ENCODE measurements at places on chromosomes 12 and 14. TPM values are rescaled to one million over a fixed set of nuclear protein-coding genes. Genes with fewer than 3 reads are reported as not detected.

GRCh38 chr14:70773182-70773862 is 36.0 kb downstream of the MAP3K9 start:
- DNase-seq, result no peak

- DNase-seq, result no peak
Measured at GRCh38 chr12:83793616-83794015, 1106.9 kb downstream of the TMTC2 start.

DNA sequence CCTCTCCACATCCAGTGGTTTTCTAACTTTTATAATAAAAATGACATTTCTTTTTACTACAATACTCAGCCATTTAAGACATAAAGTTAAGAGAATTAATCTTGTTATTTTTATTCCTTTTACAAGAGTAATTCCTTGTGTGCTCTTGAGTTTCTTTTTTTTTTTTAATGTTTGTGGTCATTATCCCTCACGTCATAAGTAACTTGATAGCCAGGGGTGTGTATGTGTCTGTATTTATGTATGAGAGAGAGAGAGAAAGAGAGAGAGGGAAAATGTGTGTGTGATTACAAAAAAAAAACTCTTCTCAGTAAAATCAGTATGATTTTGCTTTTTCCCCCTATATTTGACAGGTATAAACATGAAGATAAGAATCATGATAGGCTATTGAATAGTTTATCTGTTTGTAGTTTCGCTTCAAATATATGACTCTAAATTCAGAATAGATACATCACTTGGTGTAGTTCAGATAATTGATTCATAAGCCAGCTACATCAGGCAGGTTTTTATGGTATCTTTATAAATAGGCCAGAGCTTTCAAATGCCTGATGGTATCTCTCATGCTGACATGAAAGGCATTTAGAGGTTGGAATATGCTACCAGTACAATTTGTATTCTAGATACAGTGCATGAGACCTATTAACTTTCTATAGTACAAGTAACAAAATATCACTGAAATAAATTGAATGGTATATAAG is 34.9 kb downstream of the RERGL start:
- no peak for DNase-seq

GRCh38 chr12:77940567-77940966 is 109.9 kb downstream of the NAV3 start:
- peak; percentile 61 for DNase-seq

- peak; percentile 94 for DNase-seq
Measured at GRCh38 chr12:10182354-10183049, 3.7 kb downstream of the TMEM52B start.

The MEG3 gene
- 120 TPM for total RNA-seq

The BEGAIN gene
- total RNA-seq, result not detected
